ENCODE measurements at places on chromosomes 6 and 20. TPM values are rescaled to one million over a fixed set of nuclear protein-coding genes. Genes with fewer than 3 reads are reported as not detected.
A peak's percentile ranks its signal among the peaks of the same experiment; 100 is the strongest.

- DNase-seq: no peak
Observed at GRCh38 chr6:16688436-16688835, 72.8 kb downstream of the ATXN1 start.

DNA sequence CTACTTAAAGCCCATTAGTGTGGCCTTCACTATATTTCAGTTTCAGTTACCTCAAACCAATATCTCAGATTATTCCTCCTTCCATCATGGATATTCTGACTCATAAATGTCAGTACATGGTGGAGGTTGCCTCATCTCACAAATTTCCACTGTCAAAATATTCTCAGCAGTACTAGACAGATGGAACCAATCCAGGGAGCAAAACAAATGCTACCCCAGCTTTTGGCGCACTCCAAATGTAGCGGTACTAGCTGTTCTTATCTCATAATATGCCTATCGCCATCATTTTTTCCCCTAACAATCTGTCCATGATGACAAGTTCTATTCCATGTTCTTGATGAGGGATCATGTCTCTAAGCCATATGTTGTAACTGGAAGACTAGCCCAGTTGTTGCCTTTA, 1026.1 kb downstream of the KIF16B start:
- DNase-seq: no peak

- DNase-seq: no peak
Observed at GRCh38 chr6:142222022-142222421, 75.0 kb downstream of the VTA1 start.

DNA sequence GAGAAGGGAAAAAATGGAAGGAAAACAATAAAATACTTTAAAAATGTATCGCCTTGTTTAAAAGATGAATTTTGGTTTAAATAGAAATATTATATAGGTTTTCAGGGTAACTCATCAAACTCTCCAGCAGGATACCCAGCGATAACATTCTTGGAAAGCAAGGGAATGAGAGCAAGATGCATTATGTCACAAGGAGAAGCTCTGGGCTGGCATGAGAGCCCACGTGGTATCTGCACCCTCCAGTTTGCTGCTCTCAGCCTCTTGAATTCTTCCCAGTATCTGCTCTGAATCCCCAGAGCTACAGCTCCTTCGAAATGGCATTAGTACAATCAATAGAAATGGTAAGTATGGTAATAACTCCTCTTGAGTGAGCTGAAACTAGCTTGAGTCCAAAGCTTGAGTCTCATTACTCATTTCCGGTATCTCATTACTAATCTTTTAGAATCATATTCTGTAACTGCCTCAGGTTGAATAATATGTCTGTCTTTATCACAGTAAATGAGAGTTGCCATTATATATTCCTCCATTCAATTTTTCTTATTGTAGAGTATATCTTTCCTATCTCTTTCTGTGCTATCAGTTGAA, 4.9 kb upstream of the TMEM242 start:
- DNase-seq: no peak

DNA sequence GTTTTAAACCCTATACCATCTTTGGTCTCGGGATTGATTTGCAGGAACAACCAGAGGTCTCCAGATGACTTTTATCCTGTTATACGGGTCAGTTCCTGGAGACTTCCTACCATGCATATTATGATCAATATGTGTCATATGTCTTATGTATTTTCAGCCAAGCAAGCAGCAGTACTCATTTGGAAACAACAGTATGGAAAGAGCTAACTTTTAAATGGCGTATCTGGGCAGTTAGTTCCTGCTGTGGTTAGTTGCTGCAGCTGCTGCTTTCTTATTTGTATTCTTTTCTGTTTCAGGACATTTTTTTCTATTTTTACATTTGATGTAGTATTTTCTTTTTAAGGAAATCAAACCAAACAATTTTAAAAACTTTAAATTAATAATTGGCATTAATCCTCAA, 207.5 kb downstream of the MANEA start:
- DNase-seq: no peak

GRCh38 chr6:43943099-43943766, 173.2 kb downstream of the VEGFA start:
- no peak for DNase-seq

GRCh38 chr20:59823491-59824259, 109.8 kb downstream of the SYCP2 start:
- peak; percentile 35 for DNase-seq

- no peak for DNase-seq
Observed at GRCh38 chr20:9595763-9596162, 81.4 kb downstream of the LAMP5 start.

- DNase-seq: no peak
Observed at GRCh38 chr6:137851669-137852068, 15.4 kb upstream of the TNFAIP3 start.

- no peak for DNase-seq
Observed at GRCh38 chr20:48720256-48720985, 107.4 kb downstream of the PREX1 start.

DNA sequence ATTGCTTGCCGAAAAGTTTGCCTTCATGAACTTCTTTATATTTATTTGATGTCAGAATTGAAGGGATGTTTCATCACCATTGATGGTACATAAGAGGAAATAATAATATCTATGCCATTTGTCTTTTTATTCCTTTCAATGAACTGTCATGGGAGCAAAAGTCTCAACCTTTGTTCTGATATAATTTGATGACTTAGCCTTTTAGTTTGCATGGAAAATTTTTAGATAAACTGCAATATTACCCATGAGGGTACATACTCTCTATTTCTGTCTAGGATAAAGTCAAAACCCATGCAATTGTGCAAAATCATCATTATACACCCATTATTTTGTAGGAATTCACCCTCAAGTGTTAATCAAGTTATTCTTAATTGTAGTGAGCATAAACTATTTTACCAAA, 15.9 kb downstream of the TBXT start:
- DNase-seq: no peak

DNA sequence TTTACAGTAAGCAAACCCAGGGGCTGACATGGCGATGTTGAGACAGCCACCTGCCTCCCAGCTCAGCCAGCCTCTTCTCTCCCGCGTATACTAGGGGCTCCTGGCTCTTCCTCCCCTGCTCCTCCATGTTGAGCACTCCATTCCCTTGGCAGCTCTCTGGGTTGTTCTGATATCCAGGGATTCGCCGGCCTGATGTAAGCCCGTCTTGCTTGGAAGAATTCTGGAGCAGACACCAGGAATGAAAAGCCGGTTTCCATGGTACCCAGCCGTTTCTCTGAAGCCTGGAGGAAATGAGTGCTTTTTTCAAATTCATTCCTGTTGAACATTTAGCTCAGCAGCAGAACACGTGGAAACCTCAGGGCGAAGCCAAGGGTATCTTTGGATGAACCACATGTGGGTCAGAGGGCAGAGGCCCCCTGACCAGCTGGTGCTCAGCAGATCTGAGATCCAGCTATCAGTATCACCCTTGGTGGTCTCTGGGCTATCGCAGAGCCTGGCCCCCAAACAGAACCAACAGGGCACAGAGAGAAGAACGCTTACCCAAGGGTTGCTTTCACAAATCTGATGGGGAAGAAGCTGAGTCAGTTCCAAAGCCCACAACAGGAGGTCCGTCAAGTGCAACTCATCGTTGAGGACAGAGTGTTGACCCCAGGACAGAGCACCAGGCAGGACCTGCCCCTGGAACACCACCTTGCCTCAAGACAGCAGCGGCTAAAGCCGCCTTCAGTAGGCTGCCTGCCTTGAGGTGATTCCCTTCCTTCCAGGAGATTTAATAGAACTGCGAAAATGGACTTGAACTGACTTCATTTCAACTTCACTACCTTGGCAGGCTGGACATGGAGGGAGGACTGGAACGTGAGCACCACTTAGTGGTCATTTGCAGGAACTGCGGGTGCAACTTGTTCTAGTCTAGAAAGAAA, 96.1 kb upstream of the RIN2 start:
- DNase-seq: peak; percentile 72

DNA sequence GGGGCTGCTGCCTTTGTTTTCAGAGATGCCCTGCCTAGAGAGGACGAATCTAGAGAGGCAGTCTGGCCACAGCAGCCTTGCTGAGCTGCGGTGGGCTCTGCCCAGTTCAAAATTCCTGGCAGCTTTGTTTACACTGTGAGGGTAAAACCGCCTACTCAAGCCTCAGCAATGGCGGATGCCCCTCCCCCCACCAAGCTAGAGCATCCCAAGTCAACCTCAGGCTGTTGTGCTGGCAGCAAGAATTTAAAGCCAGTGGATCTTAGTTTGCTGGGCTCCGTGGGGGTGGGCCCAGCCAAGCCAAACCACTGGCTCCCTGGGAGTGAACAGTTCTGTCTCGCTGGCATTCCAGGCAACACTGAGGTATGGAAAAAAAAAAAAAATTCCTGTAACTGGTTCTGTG, 970.9 kb downstream of the TBC1D32 start:
- DNase-seq: no peak

DNA sequence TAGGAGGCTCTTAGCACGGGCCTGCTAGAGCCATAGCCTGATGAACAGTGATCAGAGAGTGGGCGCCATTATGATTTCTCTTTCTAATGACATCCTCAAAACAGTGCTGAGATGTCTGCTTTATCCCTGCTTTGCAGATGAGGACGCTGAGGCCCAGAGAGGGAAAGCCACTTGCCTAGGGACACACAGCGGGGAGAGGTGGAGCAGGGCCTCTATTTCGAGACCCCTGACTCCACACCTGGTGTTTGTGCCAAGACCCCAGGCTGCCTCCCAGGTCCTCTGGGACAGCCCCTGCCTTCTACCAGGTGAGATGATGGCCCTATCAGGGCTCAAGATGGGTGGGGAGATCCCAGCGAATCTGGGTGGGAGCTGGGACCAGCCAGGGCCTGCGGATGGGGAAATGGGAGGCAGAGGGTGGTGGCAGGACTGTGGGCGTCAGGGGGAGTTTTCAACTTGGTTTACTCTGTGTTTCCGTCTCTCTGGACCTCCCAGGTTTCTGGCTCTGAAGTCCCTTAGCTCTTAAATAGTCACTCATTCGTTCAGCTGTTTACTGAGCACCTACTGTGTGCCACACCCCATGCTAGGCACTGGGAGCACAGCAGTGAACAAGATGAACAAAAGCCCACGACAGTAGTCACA, 36.7 kb downstream of the SRC start:
- peak; percentile 37 for DNase-seq

- DNase-seq: no peak
Observed at GRCh38 chr6:147900247-147900830, 391.8 kb downstream of the SAMD5 start.

DNA sequence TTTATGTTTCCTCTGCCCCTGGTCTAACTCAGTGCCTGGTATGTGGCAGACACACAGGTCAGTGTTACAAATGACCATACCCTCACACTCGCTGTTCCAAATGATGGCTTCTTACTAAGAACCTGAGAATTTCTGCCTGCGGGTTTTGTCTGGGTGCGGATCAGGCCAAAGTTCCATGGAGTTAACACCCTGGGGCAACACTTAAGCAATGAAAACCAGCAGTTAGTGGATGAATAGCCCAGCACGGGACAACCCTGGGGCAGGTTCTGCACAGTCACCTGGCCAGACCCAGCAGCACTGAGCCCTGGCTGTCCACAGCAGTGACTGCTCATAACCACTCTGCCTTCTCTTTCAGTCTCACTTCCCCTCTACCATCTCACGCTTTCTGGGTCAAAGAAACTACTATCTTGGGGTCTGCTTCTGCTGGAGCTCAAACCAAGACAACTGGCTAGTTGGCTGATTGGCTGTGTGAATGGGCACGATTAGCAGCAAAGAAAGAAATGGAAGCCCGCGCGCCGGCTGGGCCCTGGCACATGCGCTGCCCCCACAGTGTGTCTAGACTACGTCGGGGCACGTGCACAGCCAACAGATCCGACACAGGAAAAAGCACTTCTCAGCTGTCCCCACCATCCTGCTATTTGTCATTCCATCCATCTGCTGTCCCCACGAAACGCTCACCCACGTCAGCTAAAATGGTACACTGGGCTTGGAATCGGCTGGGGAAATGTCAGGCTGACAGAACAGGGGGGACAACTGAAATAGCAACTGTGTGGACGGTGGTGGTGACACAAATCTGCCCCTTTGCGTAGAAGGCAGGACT, 36.6 kb downstream of the MGME1 start:
- DNase-seq: peak; percentile 72

GRCh38 chr20:13690943-13691342, 52.2 kb upstream of the TASP1 start:
- DNase-seq: no peak

DNA sequence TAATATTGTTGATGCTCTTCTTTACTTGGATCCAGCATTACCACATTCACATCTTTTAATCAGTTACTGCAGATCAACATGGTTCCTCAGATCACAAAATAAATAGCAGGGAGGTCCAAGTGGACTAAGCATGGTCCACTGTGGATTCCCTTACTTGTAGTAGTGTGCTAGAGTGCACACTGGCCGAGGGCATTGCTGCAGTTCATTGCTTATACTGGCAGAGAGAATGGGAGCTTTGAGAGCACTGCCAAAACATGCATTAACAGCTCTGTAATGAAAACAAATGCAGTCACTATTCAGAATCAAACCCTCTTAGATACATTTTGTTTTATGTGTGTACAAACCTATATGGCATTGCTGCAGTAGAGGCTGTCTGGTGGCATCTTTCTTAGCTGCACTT, 471.5 kb downstream of the CD109 start:
- no peak for DNase-seq

DNA sequence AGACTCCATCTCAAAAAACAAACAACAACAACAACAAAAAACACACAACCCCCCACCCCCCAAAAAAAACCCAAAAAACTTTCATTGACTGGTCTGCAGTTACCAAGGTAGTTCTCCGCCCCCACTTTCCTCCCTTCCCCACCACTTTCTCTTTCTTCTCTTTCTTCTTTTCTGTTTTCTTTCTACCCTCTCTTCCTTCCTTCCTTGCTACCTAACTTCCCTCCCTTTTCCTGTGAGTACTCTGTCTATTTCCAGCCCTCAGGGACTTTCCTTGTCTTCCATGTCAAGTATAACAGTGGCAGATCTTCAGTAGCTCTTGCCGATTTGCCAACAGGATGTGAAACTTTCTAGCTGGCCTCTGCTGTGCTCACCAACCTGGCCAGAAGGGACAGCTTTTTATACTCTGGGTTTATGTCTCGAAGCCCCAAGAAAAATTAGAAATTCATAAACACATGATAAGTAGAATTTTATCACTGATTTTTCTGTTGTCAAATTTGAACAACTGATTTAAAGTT, 399.5 kb downstream of the QKI start:
- DNase-seq: no peak

- DNase-seq: no peak
Observed at GRCh38 chr6:136547871-136548270, 2.4 kb downstream of the MAP7 start.

FAM83B gene
- total RNA-seq: 21.1 TPM

CST5 gene
- not detected for total RNA-seq

LAMA4 gene
- total RNA-seq: not detected

EBF4 gene
- total RNA-seq: 7.5 TPM

TMEM74B gene
- total RNA-seq: 7.8 TPM

PBOV1 gene
- not detected for total RNA-seq

LIN28B gene
- 7.9 TPM for total RNA-seq

FOXO3 gene
- 34.5 TPM for total RNA-seq

ENPP4 gene
- total RNA-seq: 2.7 TPM

PRRT1 gene
- total RNA-seq: 2.0 TPM
